ENCODE measurements at places on chromosomes 16 and 17.

- DNase-seq, result peak; percentile 79
These were observed 2.6 kb upstream of the GRIN2C start for GRCh38 chr17:74862108-74862901.

- no peak for DNase-seq
These were observed 38.9 kb upstream of the RPL38 start for GRCh38 chr17:74164446-74165045.

DNA sequence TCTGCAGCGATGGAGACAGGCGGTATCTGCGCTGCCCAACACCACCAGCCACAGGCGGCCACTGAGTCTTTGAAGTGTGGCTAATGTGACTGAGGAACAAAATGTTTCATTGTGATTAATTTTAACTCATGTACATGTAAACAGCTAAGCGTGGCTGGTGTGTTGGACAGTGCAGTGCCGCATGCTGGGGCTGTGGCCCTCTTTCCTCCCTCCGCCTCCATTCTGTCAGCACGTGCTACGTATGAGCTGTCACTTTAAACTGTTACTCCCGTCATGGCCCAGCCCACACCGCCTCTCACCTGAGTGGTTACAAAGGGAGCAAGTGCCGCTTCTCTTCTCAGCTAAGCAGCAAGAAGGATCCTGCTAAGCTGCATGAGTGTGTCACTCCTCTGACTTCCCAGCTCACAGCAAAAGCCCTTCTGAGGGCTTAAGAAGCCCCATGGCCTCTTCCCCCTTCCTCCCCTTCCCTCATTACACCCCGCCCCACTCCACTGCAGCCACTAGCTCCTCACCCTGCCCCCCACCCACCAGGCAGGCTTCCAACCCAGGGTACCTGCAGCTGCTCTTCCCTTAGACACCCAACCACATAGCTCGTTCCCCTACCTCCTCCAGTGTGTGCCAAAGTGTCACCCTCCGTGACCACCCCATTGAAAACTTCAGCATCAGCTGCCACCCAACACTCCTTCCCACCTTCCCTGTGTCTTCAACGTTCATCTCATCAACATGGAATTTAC is 15.0 kb downstream of the HASPIN start:
- DNase-seq, result no peak

DNA sequence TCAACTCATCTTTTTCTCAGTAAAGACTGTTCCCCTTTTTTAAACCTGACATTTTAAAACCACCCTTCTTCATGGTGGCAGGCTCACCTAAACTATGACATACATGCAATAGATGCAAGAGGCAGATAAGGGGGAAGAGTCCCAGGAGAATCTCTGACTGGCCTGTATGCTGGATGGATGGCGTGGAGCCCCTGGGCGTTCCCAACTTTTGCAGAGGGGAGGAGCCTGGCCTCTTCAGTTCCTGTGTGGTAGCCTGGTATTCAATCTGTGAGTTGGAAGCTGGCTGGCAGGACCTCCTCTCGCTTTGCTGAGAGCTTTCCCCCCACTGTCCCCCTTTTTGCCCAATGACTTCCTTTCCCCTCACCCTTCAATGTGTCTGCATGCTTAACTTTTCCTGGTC is 217.6 kb upstream of the CA10 start:
- no peak for DNase-seq

GRCh38 chr16:28155293-28155692 is 56.5 kb downstream of the XPO6 start:
- DNase-seq, result no peak

DNA sequence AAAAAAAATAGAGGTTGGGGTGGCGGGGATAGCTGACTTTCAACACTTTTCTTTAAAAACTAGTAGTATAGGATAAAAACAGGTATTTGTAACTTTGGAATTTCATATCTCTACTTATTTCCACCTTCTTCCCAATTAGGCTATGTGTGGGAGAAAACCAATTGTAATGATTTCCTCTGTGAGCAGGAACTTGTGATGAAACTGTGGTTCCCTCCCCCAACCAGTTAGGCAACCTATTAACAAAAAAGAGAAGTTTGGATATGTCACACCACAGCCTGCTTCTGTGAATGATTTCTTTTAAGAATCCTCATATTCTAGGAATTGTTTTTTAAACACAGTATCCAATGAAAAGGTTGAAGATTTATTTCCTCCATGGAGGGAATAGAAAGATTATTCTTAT is 1.9 kb downstream of the IGSF6 start:
- no peak for DNase-seq

- no peak for DNase-seq
These were observed 398 bp downstream of the LGALS9 start for GRCh38 chr17:27631411-27631760.

GRCh38 chr17:30831257-30831656 is 509 bp upstream of the ATAD5 start:
- peak; percentile 44 for DNase-seq

GRCh38 chr17:73960469-73960868 is 243.0 kb upstream of the RPL38 start:
- no peak for DNase-seq
